ENCODE measurements at places on chromosomes 16 and 17. TPM values are rescaled to one million over a fixed set of nuclear protein-coding genes. Genes with fewer than 3 reads are reported as not detected.

Gene CCDC78
- total RNA-seq, result 16.5 TPM

Gene JPH3
- not detected for total RNA-seq

Gene SPHK1
- 24.3 TPM for total RNA-seq

Gene CCR7
- not detected for total RNA-seq

Gene SHISA6
- not detected for total RNA-seq

Gene PYY
- not detected for total RNA-seq

Gene KCNH6
- total RNA-seq, result not detected

Gene ATF7IP2
- 18.3 TPM for total RNA-seq

Gene CA4
- total RNA-seq, result not detected

All from A375 (cell line).